Eye (tissue), 1 donor: ENCODE measurements at places on chromosomes 3 and 15.

DNA sequence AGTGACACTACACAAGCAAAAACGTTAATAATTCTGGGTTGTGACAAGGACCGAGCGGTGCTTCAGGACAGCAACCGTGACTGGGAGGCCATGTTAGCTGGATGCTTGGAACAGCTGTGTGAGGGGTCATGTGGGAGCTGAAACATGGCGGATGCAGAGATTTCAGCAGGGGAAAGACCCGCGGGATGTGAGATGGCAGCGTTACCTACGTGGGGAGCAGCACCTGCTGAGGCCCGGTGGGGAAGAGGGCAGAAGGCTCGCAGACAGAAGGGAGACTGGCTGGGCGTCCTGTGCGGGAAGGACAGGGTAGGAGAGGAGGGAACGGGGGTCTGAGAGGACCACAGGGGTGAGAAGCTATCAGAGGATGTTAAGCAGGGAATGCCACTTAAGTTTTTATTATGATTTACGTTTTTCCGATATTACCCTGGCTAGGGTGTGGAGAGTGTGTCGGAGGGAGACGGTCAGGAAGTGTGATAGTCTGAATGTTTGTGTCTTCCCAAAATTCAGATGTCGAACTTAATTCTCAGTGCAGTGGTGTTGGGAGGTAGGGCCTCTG lies 228.8 kb upstream of the LYSMD4 start:
- no peak for DNase-seq

DNA sequence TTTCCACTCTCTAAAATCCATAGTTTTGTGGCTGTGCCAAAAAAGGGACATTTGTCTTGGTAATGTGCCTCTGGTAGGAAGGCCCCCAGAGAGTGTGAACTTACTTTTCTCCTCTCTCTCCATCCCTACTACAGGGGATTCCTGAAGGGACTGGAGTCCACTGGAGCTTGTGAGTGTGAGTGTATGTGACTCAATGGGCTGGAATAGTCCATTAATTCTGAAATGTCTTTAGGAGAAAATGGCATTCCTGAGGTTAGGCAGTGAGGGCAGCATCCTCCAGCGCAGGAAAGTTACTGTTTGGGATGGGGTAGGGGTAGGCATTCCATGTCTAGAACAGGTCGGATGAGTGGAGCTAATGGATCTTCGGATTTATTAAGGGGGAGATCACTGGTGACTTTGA lies 59.8 kb upstream of the CACNA2D3 start:
- no peak for DNase-seq

DNA sequence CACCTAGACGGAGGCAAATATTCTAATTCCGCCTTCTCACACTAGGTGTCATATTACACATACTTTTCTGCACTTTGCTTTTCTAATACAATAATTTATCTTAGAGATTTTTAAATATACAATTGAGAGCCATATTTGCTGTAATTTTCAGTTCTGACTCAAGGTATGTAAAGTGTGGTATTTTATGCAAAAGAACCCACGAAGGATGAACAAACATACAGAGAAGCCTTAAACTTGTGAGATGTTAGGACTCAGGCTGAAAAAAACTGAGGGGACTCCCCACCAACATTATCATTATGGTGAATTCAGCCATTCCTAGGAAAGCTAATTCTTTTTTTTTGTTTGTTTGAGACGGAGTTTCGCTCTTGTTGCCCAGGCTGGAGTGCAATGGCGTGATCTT lies 9.6 kb downstream of the ZBTB11 start:
- DNase-seq, result no peak

DNA sequence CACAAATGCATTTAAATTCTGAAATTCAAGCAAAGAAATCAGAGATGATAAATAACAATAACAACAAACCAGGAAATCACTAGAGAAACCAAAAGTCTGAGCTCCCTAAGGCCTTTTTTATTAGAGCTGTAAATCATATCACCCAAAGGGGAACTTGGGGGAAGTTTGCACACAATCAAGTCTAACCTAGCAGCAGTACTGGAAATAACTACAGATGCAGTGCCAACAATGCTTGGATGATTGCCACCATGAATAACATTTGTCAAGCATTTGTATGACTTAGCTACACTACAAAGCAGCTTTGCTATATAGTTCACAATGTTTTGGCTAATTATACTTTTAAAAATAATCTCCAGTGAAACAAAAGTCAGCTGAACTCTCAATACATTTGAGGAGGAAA lies 27.8 kb downstream of the SHQ1 start:
- DNase-seq, result peak; percentile 50

- DNase-seq, result no peak
Observed at GRCh38 chr3:152458376-152459117, 189.8 kb downstream of the MBNL1 start.

DNA sequence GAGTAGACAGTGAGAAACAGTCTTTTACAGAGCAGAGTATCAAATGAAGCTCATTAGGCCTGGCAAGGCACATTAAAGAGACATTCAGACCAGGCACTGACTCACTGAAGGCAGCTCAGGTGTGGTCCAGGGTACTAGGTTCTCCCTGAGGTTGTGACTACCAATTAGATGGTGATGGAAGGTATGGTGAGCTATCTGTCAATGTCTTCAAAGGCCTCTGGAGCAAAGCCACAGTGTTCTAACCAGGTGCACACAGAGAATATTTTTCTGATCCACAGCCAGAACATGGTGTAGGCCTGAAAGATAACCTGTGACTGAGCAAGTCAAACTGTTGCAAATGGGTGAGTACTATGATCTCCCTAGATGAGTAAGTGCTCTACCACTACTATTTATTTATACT lies 51.5 kb downstream of the EOMES start:
- no peak for DNase-seq

DNA sequence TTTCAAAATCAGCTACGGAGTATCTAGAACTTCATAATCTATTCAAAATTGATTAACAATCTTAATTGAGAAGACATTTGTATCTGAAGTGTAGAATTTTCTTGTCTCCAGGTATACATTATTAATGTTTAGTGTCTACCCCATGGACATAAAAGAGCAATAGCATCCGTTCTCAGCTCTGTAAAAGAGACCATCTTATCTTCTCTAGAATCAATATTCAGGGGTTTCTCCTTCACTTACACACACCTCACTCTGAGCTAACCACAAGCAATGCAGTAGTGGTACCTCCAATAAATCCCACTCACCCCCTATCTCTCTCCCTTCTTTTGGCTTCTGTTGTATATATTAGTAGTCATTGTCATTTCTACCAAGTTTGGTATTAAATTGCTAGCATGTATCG lies 16.2 kb downstream of the MBNL1 start:
- DNase-seq, result no peak

GRCh38 chr15:79900087-79900486 lies 3.3 kb upstream of the MTHFS start:
- DNase-seq, result no peak

GRCh38 chr3:15294929-15295328 lies 37.5 kb downstream of the SH3BP5 start:
- peak; percentile 21 for DNase-seq

GRCh38 chr3:100563228-100563627 lies 46.2 kb upstream of the ADGRG7 start:
- no peak for DNase-seq

DNA sequence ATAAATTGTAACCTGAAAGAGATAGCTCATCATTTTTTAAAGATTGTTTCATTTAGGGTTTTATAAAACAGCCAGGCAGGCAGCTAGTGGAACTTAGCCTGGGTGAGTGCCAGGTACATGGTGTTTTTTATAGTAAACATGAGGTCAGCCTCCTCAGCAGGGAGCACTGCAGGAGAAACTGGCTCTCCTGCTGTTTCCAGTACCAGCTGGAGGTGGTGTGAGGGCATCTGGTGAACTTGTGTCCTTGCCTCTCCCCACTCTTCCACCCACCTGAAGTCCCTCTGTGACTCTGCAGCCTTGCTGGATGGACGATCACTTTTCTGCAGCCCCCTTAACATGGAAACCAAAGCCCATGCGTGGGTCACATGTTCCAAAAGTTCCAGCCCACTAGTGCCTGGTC lies 128.4 kb downstream of the FAM174B start:
- DNase-seq, result no peak

DNA sequence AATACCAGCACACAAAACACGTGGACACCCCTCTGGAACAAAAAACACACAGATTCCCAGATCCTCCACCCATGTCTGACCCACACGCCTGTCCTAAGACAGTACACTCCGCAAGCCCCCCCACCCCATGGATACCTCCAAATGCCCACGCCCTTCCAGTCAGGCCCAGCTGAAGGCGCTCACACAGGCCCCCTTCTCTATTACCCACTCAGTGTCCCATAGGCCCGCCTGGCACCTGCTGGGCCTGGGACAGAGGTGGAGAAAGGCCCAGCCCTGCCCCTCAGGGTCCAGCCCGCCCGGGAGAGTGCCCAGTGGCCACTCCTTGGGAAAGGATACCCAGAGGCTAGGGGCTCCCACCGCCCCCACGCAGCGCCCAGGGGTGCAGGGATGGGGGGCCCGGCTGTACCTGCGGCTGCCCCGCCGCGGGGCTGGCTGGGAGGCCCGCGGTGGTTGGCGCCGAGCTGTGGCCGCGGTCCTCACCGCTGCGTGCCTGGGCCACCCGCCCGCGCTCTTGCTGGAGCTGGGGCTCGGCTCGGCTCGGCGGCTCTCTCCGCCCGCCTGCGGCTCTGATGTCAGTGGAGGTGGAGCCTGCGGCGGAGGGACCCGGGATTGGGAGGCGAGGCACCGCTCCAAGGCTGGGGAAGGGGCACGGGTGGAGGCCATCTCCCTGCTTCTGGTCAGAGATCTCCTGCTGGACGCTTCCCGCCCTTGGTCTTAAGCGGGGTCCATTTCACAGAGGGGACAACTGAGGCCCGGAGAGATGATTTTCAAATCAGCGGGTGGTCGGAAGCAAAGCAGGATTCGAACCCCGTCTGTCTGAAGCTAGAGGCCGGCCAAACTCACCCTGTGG lies at the start of gene CAMK1:
CAMK1 (minus strand) TSS at position 522 of the 850 bp plus-strand sequence. CDS start 2,198 bp downstream, outside the sequence.
- DNase-seq, result peak; percentile 86

DNA sequence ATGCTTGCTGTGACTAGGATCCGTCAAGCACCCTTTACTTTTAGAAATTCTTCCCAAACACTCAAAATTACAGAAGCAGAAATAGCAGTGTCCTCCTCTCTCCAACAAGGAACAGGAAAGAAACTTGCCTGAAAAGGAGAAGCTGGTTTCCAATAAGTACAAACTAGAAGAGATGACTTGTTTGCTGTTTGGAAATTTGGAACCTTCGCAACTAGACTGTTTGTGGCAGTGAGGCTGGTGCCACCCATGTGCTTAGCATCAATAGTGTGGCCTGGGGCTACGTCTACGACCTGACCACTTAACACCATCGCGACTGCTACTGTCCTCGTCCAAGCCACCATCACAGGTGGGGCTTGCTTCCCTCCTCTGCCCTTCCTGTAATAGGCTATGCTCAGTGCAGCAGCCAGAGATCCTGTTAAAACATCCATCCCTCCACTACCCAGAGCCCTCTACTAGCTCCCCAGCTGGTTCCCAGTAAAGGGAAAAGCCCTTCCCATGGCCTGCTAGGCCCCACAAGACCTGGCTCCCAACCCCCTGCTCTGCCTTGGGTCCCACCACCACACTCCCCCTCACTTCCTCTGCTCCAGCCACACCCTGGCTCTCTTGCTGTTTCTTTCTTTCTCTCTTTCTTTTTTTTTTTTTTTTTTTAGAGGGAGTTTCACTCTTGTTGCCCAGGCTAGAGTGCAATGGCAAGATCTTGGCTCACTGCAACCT lies 52.6 kb upstream of the CCR2 start:
- no peak for DNase-seq

DNA sequence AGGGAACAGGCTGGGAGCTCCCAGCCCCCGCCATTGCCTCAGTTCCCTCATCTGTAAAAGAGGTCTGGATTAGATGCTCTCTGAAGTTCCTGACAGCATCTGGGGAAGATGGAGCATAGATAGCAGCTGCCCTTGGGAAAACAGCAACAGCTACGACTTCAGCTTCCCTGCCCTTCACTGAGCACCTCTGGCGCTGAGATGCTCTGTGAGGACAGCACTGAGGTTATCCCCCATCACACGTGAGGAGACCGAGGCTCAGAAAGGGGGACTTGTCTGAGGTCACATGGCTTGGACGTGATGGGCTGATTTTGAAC lies 11.1 kb upstream of the RPL29 start:
- DNase-seq, result no peak

- no peak for DNase-seq
Observed at GRCh38 chr3:196122021-196122687, 40.3 kb upstream of the TFRC start.

GRCh38 chr3:124960698-124961097 lies 26.1 kb upstream of the MUC13 start:
- DNase-seq, result no peak

GRCh38 chr15:70101459-70102113 lies 3.9 kb upstream of the TLE3 start:
- DNase-seq, result peak; percentile 97

DNA sequence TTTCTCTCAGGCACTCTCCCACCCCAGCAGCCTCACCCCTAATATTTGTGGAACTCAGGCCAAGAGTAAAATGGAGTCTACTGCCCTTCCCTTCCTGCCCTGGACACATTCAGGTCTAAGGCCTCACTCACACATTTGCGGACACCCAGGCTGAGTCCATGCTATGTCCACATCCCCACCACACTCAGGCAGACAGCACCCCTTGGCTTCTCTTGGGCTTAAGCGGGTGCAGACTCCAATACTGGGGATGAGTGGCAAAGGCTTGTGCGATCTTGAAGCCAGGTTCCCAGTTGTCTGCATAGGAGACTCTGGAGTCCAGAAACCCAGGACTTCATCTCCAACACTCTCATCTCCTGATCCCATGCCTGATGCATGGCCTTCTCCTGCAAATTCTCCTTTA lies 17.5 kb upstream of the CFAP100 start:
- DNase-seq, result no peak

DNA sequence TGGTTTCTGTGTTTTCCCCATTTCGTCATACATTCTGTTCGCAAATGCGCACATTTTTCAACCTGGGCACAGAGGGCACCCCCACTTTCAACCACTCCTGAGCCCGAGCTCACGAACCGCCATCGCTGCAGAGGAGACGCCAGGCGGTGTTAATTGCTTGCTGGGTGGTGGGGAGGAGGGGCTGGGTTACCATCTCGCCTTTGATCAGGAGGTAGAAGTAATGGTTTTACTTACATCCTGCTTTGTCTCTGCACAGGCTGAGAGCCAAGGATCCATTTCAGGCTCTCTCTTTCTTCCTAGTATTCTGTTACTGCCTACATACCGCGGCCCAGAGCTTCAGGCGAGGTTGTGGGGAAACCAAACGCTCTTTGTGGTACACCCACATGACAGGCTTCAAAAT lies 177.3 kb upstream of the WNT5A start:
- DNase-seq, result peak; percentile 79

DNA sequence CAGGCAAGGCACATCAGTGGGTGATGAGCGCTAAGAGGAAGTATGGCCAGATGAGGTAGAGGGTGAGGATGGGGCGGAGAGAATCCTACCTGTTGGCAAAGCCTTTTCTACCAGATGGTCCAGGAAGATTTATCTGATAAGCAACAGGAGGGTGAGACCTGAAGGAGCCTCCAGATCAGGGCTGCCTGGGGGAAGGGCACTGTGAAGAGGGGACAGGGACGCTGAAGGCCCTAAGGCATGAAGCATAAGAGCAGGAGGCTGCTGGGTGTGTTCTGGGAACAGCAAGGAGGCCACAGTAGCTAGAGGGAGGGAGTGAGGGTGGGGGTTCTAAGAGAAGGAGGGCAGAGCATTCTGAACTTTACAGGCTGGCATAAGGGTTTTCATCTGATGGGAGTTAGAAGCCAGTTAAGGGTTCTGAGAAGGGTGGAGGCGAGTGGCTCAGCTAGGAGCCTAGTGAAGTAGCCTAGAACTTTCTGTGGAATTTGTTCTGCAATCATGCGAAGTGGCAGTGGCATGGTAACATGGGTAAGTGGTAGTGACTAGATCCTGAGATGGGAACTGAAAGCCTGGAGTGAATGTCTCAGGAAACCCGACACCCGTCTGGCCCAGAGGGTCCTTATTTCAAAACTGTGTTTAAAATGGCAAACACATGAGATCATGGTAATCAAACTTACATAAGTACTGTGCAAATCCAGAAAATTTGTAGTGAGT lies 29.9 kb downstream of the CGNL1 start:
- DNase-seq, result no peak
